A172 (cell line): ENCODE measurements at places on chromosomes 2 and 18.

GRCh38 chr2:175889701-175890302 lies 112.3 kb downstream of the LNPK start:
- no peak for DNase-seq

- no peak for DNase-seq
These were observed 113.1 kb downstream of the TNS1 start for GRCh38 chr2:217889656-217890055.

DNA sequence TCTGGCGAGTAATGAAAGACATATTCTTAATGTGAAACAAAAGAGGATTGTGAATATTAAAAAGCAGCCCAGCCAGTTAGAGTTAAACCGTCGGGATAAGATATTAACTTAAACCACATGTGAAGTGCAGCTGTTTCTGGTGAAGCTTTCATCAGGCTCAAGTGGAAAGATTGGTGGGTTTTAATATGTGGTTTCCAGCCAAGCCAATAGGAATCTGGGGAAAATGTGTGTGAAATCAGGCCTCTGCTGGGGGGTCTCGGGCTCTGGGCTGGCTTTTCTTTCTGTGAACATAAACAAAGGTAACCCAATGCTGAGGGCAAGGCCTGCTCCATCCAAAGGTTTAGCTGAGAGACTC lies 279.6 kb downstream of the SLC4A3 start:
- DNase-seq = no peak

DNA sequence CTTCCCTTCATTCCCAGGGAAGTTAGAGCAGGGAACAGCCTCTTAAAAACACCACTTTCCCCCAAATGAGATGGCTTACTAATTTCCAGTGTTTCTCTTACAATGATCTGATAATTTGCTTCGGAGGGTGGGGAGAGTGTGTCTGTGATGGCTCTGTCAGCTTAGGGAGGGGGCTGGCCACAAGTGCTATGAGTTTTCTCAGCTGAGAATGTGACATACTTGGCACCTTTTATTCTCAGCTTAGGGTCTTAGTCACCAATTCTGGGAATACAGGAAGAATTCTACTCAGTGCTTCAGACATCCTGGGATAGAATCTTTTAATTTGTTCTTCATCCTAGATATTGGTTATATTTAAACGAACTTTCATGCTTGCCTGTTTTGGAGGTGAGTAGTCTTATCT lies 64.4 kb downstream of the AOX1 start:
- DNase-seq = no peak
